GM12878 (cell line): ENCODE measurements at places on chromosomes 2 and 18. TPM values are rescaled to one million over a fixed set of nuclear protein-coding genes. Genes with fewer than 3 reads are reported as not detected.

GRCh38 chr18:5237083-5237722 is 40.1 kb upstream of the AKAIN1 start:
- no peaks in the 10 kb centered on the region for H3K36me3 ChIP-seq
- peak overlapping the region; percentile 95 for H3K4me3 ChIP-seq
- no peaks in the 10 kb centered on the region for H3K27me3 ChIP-seq
- DNase-seq: no peak

DNA sequence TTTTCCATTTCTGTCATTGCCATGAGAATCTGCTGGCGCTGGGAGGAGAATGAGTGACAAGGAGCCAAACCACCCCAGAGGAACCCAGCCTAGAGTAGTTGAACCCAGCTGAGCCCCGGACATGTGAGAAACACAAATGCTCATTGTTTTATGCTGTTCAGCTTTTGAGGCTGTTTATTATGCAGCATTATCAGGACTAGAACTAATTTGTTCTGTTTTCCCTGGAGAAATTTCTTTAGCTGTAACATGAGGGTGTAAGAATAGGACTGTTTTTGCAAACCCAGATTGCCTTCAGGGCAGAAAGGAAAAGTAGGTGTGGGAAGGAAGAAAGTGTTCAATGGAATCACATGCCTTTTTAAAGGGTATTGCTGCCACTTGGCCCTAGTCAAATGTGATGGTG is 28.5 kb upstream of the DOCK10 start:
- no peaks in the 10 kb centered on the region for H3K36me3 ChIP-seq
- no peak overlapping the region for H3K27ac ChIP-seq
- H3K27me3 ChIP-seq: no peaks in the 10 kb centered on the region; the same call in 1 of the 2 replicates
- DNase-seq: no peak
- no peaks in the 10 kb centered on the region for H3K4me1 ChIP-seq

- H3K36me3 ChIP-seq: peaks cover 34% of the 10 kb centered on the region
- DNase-seq: no peak
- no peaks in the 10 kb centered on the region for H3K27me3 ChIP-seq
- no peak overlapping the region for H3K27ac ChIP-seq
Observed at GRCh38 chr2:9430316-9431293, 7.2 kb downstream of the CPSF3 start.

DNA sequence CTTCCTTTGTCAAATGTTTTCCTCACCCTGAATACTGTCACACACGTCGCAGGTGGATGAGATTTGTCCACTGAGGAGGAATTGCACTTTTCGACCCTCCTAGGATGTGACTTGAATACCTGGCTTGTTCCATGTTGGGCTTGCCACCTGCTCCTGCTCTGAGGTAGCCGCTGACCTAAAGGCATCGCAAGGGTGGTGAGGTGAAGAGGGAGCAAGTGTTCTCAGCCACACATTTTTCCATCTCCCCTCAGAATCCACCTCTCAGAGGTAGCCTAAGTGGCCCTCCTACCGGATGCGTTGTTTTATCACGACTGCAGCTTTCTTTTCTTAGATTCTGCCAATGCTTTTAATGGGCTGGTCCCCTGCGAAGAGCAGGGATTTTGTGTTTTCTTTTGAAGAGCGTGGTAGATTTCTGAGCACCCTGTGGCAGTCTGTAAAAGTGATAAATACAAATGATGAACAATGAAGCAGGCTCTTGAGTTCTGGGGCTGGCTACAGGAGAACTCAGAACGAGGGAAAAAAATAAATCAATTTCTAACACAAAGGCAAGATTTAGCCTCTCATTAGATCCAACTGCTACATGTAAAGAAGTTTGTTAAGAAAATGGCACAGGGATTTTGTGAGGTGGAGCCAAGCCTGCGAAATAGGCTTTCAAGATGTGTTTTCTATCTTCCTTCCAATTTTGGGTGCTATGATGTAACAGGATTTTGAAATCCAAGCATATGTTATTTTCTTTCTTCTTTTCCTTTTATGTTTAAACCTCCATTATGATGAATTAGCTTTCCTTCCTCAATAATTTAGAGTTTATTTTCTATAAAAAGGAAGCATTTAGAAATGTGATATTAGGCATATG is 386.7 kb downstream of the TGIF1 start:
- H3K4me3 ChIP-seq: no peak overlapping the region
- H3K27ac ChIP-seq: no peak overlapping the region
- DNase-seq: no peak
- no peaks in the 10 kb centered on the region for H3K36me3 ChIP-seq
- no peaks in the 10 kb centered on the region for H3K4me1 ChIP-seq

GRCh38 chr18:2969695-2970094 is 43.2 kb downstream of the LPIN2 start:
- no peaks in the 10 kb centered on the region for H3K27me3 ChIP-seq
- H3K27ac ChIP-seq: peak overlapping the region; percentile 56
- DNase-seq: no peak
- H3K4me3 ChIP-seq: no peak overlapping the region
- no peaks in the 10 kb centered on the region for H3K36me3 ChIP-seq

- H3K27me3 ChIP-seq: no peaks in the 10 kb centered on the region; the same call in 1 of the 2 replicates
- no peak overlapping the region for H3K4me3 ChIP-seq
- H3K27ac ChIP-seq: no peak overlapping the region
- H3K4me1 ChIP-seq: no peaks in the 10 kb centered on the region
- no peaks in the 10 kb centered on the region for H3K36me3 ChIP-seq
Observed at GRCh38 chr2:236744281-236744705, 174.7 kb downstream of the ACKR3 start.

GRCh38 chr2:196249171-196249570 is 77.8 kb upstream of the STK17B start:
- no peak for DNase-seq
- H3K27ac ChIP-seq: no peak overlapping the region
- peaks cover 4% of the 10 kb centered on the region for H3K4me1 ChIP-seq
- H3K36me3 ChIP-seq: peaks cover 7% of the 10 kb centered on the region; the same call in 1 of the 2 replicates

GRCh38 chr2:220654322-220654721 is 917.8 kb downstream of the EPHA4 start:
- DNase-seq: no peak
- no peaks in the 10 kb centered on the region for H3K36me3 ChIP-seq
- no peak overlapping the region for H3K4me3 ChIP-seq
- H3K27ac ChIP-seq: no peak overlapping the region
- H3K27me3 ChIP-seq: no peaks in the 10 kb centered on the region; the same call in 1 of the 2 replicates
- H3K4me1 ChIP-seq: no peaks in the 10 kb centered on the region

GRCh38 chr2:236558036-236558435 is 11.6 kb upstream of the ACKR3 start:
- H3K4me1 ChIP-seq: peaks cover 42% of the 10 kb centered on the region
- peak overlapping the region; percentile 74; the same call in 1 of the 2 replicates for H3K27ac ChIP-seq
- no peak overlapping the region for H3K4me3 ChIP-seq
- H3K27me3 ChIP-seq: no peaks in the 10 kb centered on the region

DNA sequence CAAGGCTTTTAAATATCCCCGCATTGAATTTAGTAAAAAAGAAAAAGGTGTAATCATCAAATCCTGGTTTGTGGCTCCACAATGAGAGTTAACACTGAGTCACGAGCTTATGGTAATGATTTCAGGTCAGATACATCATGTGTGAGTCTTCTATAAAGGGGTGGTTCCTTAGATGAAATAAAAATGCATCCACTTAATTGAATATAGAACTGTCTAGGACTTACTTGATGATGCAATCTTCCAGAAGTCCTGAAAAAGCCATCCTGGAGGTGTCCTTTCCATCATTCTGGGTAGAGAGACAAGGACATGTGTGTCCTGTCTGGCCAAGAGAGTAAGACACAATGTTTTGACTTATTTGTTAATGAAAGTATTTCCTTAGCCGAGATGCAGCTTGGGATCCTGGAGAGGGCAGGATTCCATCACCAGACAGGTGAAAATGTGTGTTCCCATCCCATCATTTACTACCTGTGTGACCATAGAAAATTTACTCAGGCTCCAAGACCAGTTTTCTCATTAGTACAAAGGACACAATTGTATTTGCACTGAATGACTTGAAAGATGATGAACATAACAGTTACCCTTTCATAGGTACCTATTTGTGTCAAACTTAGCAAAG is 1539.8 kb upstream of the PIK3C3 start:
- no peaks in the 10 kb centered on the region for H3K4me1 ChIP-seq
- H3K4me3 ChIP-seq: no peak overlapping the region
- no peaks in the 10 kb centered on the region for H3K27me3 ChIP-seq
- DNase-seq: no peak
- H3K36me3 ChIP-seq: no peaks in the 10 kb centered on the region

DNA sequence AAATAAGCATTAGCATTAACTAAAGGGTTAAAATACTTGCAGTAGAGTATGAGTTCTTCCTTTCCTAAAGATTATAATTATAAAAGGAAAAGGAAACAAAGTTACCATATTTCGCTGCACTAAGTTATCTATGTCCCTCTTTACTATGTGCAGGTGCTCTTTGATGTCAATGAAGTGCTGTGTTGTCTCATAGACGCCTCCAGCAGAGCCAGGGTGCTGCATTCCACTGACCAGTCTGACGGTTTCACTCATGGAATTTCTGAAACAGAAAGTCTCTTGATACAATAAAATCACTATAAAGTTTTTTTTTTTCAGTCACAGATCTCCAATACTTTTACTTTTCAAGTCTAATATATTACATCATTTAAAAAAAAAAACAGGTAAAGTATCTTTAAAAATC is 14.5 kb upstream of the CPLX4 start:
- no peak overlapping the region for H3K4me3 ChIP-seq
- no peak overlapping the region for H3K27ac ChIP-seq
- peaks cover 36% of the 10 kb centered on the region for H3K36me3 ChIP-seq
- no peak for DNase-seq
- H3K4me1 ChIP-seq: no peaks in the 10 kb centered on the region

- peaks cover 31% of the 10 kb centered on the region for H3K4me1 ChIP-seq
- H3K27ac ChIP-seq: no peak overlapping the region; the same call in 1 of the 2 replicates
- no peak overlapping the region for H3K4me3 ChIP-seq
- DNase-seq: no peak
Observed at GRCh38 chr2:160207271-160207670, 7.2 kb upstream of the ITGB6 start.

DNA sequence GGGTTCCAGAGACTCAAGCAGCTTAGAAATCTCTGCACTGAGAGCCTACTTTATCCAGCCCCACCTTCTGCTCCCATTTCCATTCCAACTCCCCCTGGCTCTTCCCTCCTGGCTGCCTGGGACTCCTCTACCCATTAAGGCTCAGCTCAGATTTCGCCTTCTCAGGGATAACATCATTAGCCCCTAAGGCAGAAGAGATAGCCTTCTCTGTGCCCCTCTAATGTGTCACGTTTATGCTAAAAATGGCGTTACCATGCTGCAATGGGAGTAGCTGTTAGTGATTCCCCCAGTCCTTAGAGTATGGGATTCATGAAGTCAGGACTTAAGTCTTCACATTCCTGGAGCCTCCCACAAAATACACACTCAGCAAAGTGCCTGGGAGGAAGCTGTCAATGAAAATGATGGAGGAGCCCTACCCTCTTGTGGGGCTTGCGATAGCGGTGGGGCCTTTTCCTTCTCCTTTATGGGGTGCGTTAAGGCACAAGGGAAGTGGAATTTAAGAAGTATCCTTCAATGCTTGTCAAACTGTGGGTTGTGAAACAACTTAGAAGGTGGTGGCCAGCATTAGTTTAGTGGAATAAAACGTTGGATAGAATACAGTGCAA is 144.7 kb upstream of the COPS8 start:
- no peaks in the 10 kb centered on the region for H3K4me1 ChIP-seq
- H3K27me3 ChIP-seq: no peaks in the 10 kb centered on the region; the same call in 1 of the 2 replicates
- no peak overlapping the region for H3K4me3 ChIP-seq
- no peaks in the 10 kb centered on the region for H3K36me3 ChIP-seq

GRCh38 chr2:68519236-68519635 is 51.9 kb downstream of the APLF start:
- H3K4me3 ChIP-seq: no peak overlapping the region
- no peaks in the 10 kb centered on the region for H3K36me3 ChIP-seq
- H3K27ac ChIP-seq: no peak overlapping the region
- no peaks in the 10 kb centered on the region for H3K27me3 ChIP-seq
- DNase-seq: no peak

DNA sequence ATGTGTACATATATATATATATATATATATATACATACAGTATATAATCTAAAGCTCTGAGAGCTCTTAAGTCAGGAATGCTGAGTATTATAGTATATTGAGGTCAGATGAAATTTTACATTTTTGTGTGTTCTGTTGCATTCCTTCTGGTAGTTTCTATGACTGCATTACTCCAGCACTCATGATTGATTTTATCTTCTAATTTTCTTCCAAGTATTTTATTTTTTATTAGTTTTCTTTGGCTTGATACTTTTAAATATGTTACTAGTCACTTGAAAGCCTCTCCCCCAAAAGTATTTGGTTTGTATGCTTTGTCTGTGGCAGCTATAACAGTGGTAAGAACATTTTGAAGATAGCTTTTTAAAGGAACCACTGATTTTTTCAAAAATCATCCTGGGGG is 25.0 kb downstream of the METTL21A start:
- peaks cover 3% of the 10 kb centered on the region for H3K36me3 ChIP-seq
- no peak overlapping the region for H3K27ac ChIP-seq
- H3K4me3 ChIP-seq: no peak overlapping the region
- no peak for DNase-seq
- no peaks in the 10 kb centered on the region for H3K4me1 ChIP-seq

ACMSD gene
- polyA plus RNA-seq: 0.08 and 0.10 TPM in 2 replicates

STPG4 gene
- 0.16 TPM in 1 of 2 replicates, not detected in the other for polyA plus RNA-seq

C2orf78 gene
- polyA plus RNA-seq: 0.41 and 0.81 TPM in 2 replicates

RAPGEF4 gene
- not detected in 2 replicates for polyA plus RNA-seq

STARD7 gene
- polyA plus RNA-seq: 217 and 225 TPM in 2 replicates
